Cerebellum (tissue), 4 donors: ENCODE measurements at places on chromosomes 16 and 17.

GRCh38 chr16:64162613-64163375, 959.1 kb downstream of the CDH11 start:
- no peak for DNase-seq

DNA sequence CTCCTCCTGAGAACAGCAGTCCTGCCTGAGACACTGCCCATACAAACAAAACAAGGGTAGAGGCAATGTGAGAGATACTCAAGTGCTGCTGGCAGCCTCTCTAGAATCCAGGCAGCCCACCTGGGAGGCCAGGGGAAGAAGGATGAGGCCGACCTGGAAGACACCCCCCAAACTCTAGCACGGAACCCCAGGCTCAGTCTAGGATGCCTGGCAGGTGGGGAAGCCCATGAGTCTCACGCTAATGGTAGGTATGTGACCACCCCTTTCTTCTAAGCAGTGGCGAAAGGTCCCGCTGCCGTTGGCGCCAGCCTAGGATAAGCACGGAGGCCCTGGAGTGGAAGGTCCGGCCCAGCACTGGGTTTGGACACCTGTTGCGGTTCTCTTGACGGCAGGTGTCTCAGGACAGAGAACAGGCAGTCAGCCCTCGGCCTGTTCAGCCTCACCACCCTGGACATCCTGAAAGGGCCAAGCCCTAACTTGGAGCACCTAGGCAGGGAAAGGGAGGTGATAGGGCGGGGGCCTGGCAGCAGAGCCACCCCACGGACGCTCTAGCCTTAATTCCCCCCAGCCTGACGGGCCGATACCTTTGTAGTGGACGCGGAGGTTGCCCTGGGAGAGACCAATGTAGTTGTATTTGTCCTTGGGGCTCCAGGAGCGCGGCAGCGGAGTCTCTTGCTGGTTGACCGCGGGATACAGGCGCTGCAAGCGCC, 487 bp downstream of the RANBP10 start:
- no peak for DNase-seq

- DNase-seq, result no peak
Measured at GRCh38 chr17:66580184-66580955, 254.5 kb upstream of the CACNG5 start.

GRCh38 chr16:19088341-19088916, 21.0 kb downstream of the COQ7 start:
- DNase-seq, result no peak

- DNase-seq, result no peak
Measured at GRCh38 chr16:2762711-2763110, 10.3 kb downstream of the SRRM2 start.

DNA sequence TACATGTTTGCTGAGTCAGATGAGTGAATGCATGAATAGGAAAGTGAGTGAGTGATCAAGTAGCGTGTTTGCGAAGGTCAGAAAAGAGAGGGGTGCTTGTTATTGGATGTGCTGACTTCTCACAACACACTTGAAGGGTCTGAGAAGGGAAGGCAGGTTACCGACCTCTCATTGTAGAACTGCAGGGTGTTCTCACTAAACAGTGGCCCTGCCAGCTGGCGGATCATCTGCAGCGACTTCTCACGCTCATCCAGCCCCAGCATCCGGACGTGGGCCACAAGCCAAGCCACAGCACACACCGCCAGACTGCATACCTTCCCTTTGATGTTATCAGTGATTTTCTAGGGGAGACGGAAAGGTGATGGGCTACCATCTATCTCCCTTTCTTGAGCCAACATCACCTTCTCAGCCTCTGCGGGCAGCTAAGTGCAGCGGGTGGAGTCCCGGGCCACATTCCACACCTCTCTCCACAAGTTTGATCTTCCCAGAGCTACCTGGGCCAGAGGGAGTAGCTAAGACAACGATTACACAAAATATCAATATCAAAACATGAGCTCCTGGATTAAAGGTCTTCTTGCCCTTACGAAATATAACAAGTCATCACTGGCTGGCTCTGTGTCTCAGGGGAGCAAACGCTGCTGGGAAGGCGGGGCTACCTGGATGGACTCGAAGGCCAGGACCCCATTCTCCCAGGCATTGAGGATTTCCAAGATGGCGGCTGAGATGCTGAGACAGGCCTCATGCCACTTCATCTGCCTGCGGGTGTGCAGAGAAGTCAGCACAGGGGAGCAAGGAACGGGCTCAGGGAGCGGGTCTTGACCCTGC, 11.0 kb downstream of the CSF3 start:
- DNase-seq, result no peak

- DNase-seq, result no peak
Measured at GRCh38 chr17:27579304-27579703, 51.7 kb upstream of the LGALS9 start.

- DNase-seq, result no peak
Measured at GRCh38 chr17:75832164-75832651, 12.0 kb downstream of the UNC13D start.

DNA sequence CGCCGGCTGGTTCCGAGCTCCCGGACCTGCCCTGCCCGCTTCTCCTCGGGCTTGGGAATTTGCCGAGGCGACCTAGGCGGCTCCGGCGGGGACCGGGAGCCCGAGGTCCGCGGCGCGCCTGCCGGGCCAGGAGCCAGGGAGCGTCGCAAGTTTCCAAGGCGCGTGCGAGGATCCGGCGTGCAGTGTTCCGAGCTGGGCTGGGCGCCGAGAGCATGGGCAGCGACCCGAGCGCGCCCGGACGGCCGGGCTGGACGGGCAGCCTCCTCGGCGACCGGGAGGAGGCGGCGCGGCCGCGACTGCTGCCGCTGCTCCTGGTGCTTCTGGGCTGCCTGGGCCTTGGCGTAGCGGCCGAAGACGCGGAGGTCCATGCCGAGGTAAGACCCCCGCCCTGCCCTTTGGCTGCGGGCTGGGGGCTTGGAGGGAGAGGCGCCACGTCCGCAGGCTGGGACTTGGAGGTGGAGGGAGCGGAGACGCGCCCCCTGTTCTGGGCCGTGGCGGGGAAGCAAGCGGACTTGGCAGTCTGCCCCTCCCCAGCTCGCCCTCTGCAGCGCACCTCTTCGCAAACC, 668 bp downstream of the MMP15 start:
- DNase-seq, result peak; percentile 37

GRCh38 chr17:78935419-78936323, 10.5 kb upstream of the TIMP2 start:
- DNase-seq, result no peak

GRCh38 chr16:14502932-14503741, 126.9 kb downstream of the PARN start:
- no peak for DNase-seq

DNA sequence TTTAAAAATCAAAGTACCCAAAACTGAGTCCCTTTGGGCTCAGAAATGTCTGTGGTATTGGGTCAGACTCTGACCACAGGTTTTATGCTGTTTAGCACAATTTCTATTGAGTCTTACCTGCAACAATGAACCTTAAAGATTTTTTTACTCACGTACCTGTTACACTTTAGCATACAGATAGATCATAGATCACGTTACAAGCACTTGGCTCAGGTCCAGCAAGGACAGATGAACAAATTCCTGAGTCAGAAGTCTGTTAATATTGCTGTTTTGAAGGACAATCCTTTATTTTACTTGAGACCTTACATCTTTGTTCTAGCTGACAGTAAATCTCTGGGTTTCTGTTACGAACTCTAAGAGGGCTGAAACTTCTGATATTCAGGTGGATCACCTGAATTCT, 12.8 kb downstream of the SLC7A6OS start:
- DNase-seq, result no peak

DNA sequence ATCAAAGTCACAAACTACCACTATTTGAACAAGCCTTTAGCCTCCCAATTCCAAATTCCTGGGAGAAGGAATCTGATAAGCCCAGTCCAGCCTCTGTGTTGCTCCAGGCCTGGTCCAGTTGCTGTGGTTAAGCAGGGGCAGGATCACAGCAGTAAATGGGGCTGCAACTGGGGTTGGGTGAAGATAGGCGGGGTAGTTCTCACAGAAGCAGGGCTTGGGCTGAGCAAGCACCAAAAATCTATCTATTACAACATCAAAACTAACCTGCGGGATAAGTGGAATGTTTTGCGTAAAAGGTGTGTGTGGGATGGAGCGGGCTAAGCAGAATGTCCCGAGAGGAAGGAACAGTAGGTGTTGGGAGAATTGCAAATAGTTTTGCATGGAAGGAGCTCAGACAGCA, 23.0 kb upstream of the RNF135 start:
- no peak for DNase-seq
